ENCODE measurements at places on chromosomes 6 and 20. TPM values are rescaled to one million over a fixed set of nuclear protein-coding genes. Genes with fewer than 3 reads are reported as not detected.

CCN2 gene
- not detected for total RNA-seq

SLC22A1 gene
- 1.6 TPM for total RNA-seq

HLA-DOA gene
- total RNA-seq, result 16.7 TPM

MEI4 gene
- total RNA-seq, result not detected

MACROD2 gene
- total RNA-seq, result not detected

DEFB113 gene
- total RNA-seq, result not detected

PRRC2A gene
- 265 TPM for total RNA-seq

RBM24 gene
- not detected for total RNA-seq

GRCh38 chr6:2220154-2220553, 25.3 kb downstream of the GMDS start:
- H3K4me3 ChIP-seq, result no peak overlapping the region
- no peak for DNase-seq
- H3K27me3 ChIP-seq, result no peaks in the 10 kb centered on the region
- H3K27ac ChIP-seq, result no peak overlapping the region

- no peaks in the 10 kb centered on the region for H3K36me3 ChIP-seq
- H3K27me3 ChIP-seq, result peaks cover 2% of the 10 kb centered on the region
- no peak for DNase-seq
- no peaks in the 10 kb centered on the region for H3K4me1 ChIP-seq
- H3K27ac ChIP-seq, result no peak overlapping the region
These were observed 56.5 kb upstream of the TENT5A start for GRCh38 chr6:81808851-81809570.

- no peaks in the 10 kb centered on the region for H3K36me3 ChIP-seq
- peaks cover 5% of the 10 kb centered on the region for H3K27me3 ChIP-seq
- H3K4me1 ChIP-seq, result no peaks in the 10 kb centered on the region
- no peak overlapping the region for H3K4me3 ChIP-seq
- H3K27ac ChIP-seq, result no peak overlapping the region
- DNase-seq, result no peak
These were observed 88.8 kb downstream of the YTHDF1 start for GRCh38 chr20:63126876-63127699.

DNA sequence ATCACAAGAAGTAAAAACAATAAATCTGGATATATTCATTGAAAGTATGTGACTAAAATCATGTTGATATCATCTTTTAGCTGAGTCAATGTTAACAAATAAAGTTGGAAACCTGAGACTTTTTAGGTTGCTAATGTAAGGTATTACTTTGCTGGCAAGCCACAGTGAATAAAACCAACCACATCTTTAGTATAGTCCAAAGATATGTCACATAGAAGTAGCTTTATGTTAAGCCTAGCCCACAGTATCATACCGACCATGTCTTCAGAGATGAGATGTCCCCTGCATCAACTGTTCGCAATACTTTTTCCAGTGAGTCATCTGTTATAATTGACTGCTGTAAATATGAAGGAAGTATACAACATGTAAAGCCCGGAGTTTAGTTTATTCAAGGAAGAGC, 107.6 kb upstream of the MCHR2 start:
- no peaks in the 10 kb centered on the region for H3K36me3 ChIP-seq
- no peaks in the 10 kb centered on the region for H3K4me1 ChIP-seq
- peaks cover 56% of the 10 kb centered on the region for H3K27me3 ChIP-seq
- H3K4me3 ChIP-seq, result no peak overlapping the region

DNA sequence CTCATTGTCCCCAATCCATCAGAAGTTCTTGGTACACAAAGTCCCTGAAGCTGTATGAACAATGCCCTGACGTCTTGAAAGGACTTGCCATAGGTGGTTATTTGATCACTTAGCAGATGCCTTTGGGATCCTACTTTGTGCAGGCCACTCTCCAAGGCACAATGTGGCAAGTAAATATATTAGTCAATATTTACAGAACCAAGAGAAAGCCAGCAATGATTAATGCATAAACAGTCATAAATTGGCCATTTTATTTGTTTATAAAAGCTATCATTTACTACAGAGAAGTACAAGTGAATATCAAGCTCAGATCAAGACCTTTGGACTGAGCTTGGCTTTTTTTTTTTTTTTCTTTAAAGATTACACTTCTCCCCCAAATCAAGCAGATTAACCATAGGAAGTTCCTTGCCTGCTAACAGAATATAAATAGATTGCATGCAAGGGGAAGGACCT, 161.8 kb downstream of the MTHFD1L start:
- no peak overlapping the region for H3K27ac ChIP-seq
- H3K36me3 ChIP-seq, result peaks cover 27% of the 10 kb centered on the region
- no peak for DNase-seq
- no peaks in the 10 kb centered on the region for H3K27me3 ChIP-seq

GRCh38 chr6:23073821-23074220, 504.5 kb downstream of the HDGFL1 start:
- no peak overlapping the region for H3K27ac ChIP-seq
- H3K36me3 ChIP-seq, result no peaks in the 10 kb centered on the region
- H3K27me3 ChIP-seq, result no peaks in the 10 kb centered on the region
- H3K4me1 ChIP-seq, result no peaks in the 10 kb centered on the region
- H3K4me3 ChIP-seq, result no peak overlapping the region

- no peak overlapping the region for H3K27ac ChIP-seq
- H3K27me3 ChIP-seq, result no peaks in the 10 kb centered on the region
- peaks cover 6% of the 10 kb centered on the region for H3K4me1 ChIP-seq
- H3K36me3 ChIP-seq, result peaks cover 56% of the 10 kb centered on the region
- DNase-seq, result peak; percentile 36
- no peak overlapping the region for H3K4me3 ChIP-seq
These were observed 20.3 kb downstream of the CST7 start for GRCh38 chr20:24969186-24970029.

Data from activated CD8-positive, alpha-beta memory T cell treated with anti-CD3 and anti-CD28 coated beads, Interleukin-2, amount 10 ng/mL, durations not matched to agents 7 days and 5 days (primary cell).